ENCODE measurements at places on chromosomes 16 and 17.
A peak's percentile ranks its signal among the peaks of the same experiment; 100 is the strongest.

DNA sequence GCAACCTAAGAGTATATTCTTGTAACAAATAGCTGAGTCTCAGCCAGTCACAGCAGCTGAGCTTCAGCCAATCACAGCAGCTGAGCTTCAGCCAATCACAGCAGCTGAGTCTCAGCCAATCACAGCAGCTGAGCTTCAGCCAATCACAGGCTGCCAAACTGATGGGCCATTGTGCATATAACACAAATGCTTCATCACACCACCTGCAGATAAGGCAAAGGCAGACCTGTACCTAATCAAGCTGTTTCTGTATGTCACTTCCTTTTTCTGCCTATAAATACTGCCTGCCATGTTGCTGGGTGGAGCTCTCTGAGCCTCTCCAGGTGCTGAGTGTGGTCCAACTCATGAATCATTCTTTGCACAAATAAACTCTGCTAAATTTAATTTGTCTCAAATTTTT, 19.9 kb downstream of the MYH13 start:
- DNase-seq = no peak

- no peak for DNase-seq
Observed at GRCh38 chr17:14772776-14773175, 471.9 kb downstream of the HS3ST3B1 start.

GRCh38 chr17:71709946-71710345, 410.9 kb upstream of the SOX9 start:
- no peak for DNase-seq

- no peak for DNase-seq
Observed at GRCh38 chr16:51062039-51062438, 89.0 kb downstream of the SALL1 start.

- no peak for DNase-seq
Observed at GRCh38 chr16:6857575-6857974, 475.1 kb upstream of the RBFOX1 start.

DNA sequence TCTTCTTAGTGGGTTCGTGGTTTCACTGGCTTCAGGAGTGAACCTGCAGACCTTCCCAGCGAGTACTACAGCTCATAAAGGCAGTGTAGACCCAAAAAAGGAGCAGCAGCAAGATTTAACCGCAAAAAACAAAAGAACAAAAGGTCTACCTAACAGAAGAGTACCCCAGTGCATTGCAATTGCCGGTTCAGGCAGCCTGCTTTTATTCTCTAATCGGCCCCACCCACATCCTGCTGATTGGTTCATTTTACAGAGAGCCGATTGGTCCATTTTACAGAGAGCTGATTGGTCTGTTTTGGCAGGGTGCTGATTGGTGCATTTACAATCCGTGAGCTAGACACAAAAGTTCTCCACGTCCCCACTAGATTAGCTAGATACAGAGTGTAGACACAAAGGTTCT, 2.0 kb upstream of the ARRB2 start:
- DNase-seq = peak; percentile 57

- no peak for DNase-seq
Observed at GRCh38 chr17:2137342-2138098, 82.6 kb downstream of the HIC1 start.

GRCh38 chr16:70438585-70438968, 323 bp downstream of the ST3GAL2 start:
- no peak for DNase-seq

DNA sequence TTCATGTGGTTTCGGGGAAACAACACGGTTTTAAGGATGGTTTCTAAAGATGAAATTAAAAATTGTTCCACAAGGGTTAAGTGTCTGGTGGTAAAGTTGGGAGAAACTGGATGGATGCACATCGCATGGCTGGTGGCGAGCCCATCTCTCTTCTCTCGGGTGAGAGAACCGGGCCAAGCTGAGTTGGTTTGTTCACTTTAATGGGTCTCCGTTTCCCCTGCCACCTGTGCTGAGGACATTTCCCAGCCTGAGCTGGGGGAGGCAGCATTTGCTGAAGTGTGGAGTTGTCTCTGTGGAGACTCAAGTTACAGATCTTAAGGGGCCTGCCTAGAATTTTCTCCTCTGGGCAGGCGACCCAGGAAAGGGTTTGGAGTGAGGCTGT, 7.9 kb downstream of the FUS start:
- no peak for DNase-seq
